Activated T-helper 17 cell treated with anti-CD3 and anti-CD28 coated beads, Interleukin-2, amount 50 U/mL, for 72 hours (primary cell): ENCODE measurements at places on chromosomes 11 and 22.

- no peak for ATAC-seq
These were observed 124.3 kb downstream of the DBX1 start for GRCh38 chr11:20035701-20036601.

- ATAC-seq = no peak
These were observed 41.6 kb downstream of the MRTFA start for GRCh38 chr22:40594924-40595323.

DNA sequence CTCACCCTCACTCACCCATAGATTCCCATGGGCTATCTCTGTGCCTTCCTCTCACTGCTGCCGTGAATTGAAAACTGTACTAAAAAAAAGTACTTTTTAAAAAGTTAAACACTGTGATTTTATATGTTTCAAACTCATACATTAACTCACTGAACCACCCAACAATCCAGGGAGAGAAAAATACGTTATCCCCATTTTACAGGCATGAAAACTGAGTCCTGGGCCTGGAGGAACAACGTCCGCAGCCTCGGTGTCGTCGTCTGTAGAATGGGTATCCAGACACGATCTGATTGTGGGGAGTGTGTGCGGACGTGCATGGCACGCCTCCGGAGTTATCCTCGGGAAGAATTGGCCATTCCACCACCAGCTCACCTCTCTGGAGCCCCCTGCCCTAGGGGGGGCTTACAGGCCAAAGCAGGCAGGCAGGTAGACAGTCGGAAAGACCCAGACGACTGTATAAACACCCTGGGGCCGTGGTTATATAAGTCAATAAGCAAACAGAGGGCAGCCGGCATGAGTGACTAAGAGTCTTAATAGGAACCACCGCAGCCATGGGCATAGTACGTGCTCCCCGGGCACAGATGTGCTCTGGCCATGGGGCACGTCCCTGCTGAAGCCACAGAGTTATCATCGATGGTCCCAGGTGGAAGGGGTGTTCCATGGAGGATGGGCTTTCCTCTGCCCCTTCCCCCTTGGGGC, 7.1 kb upstream of the PDGFB start:
- no peak for ATAC-seq

- no peak for ATAC-seq
These were observed 1173.3 kb downstream of the LRRC4C start for GRCh38 chr11:40286137-40286536.

- ATAC-seq = peak; percentile 52
These were observed 568 bp downstream of the ALG8 start for GRCh38 chr11:78138694-78139421.

DNA sequence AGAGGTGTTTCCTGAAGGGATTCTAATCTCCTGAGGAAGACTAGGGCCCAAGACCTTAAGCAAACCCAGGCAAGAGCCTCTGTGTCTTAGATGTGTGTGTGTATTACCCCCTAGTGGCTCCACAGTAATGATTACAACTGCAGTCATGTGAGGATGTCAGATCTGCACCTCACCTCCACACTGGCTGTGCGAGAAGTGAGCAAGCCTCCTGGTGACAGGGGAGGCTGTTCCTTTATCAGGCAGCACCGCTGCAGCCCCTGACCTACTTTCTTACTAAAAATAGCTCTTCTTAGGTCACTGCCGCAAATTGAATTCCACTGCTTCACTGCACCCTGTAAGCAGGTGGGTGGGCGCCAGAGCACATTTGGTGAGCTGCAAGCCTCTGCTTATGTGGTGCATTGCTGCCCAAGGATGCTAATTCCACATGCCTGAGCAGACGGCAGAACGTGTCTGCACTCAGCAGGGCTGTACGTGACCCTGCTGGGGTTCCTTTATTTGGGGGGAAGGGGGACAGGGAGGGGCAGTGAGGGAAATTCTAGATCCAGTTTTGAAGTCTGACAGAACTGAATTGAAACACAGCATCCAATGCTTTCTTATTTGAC, 112.4 kb downstream of the KCNC1 start:
- ATAC-seq = no peak

- ATAC-seq = no peak
These were observed 35.8 kb downstream of the RRAS2 start for GRCh38 chr11:14323118-14323676.

- no peak for ATAC-seq
These were observed 228.9 kb upstream of the SORL1-AS1 start for GRCh38 chr11:121681550-121682268.

DNA sequence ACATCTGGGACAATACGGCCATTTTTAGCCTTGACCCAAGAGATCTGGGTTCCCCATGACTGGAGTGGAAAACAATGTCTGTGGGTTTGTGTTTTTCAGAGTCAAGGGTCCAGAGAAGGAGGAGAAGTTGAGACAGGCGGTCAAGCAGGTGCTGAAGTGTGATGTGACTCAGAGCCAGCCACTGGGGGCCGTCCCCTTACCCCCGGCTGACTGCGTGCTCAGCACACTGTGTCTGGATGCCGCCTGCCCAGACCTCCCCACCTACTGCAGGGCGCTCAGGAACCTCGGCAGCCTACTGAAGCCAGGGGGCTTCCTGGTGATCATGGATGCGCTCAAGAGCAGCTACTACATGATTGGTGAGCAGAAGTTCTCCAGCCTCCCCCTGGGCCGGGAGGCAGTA, 15.7 kb downstream of the NNMT start:
- ATAC-seq = no peak

- no peak for ATAC-seq
These were observed 37.4 kb downstream of the PDGFB start for GRCh38 chr22:39207141-39208012.

GRCh38 chr11:68560216-68560615, 99.7 kb downstream of the PPP6R3 start:
- ATAC-seq = no peak
